ENCODE measurements at places on chromosomes 5 and 9.

- no peak for DNase-seq
Measured at GRCh38 chr5:132024117-132024435, 12.6 kb upstream of the ACSL6 start.

- DNase-seq, result no peak
Measured at GRCh38 chr5:134227776-134228175, 1.9 kb upstream of the PPP2CA start.

DNA sequence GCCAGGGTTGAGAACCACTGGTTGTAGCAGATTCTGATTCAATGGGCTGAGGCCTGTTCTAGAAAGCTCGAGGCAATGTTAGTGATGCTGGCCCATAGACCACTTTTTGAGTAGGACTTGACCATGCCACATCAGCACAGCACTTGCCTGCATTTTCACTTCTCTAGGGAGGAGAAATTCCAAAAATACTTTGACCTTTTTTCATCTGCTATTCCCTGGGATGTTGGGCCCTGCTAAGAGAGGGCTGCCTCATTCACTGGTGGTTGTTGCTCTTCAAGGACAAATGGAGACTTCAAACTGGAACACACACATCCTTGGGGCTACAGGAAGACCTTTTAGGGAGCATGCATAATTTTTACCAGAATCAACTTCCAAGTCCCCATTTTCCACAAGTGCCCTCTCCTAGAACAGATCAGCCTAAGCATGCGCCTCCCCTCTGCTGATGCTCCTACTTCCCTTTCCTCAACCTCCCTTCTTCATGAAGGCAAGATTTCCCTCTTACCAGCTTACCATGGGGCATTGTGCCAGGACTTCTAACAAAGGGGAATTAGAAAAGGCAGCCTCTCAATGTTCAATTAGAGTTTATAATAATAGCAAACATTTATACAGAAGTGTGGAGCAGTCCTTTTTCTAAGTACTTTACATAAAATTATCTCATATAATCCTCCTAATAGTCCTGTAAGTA lies 12.7 kb upstream of the TGFBI start:
- DNase-seq, result no peak

DNA sequence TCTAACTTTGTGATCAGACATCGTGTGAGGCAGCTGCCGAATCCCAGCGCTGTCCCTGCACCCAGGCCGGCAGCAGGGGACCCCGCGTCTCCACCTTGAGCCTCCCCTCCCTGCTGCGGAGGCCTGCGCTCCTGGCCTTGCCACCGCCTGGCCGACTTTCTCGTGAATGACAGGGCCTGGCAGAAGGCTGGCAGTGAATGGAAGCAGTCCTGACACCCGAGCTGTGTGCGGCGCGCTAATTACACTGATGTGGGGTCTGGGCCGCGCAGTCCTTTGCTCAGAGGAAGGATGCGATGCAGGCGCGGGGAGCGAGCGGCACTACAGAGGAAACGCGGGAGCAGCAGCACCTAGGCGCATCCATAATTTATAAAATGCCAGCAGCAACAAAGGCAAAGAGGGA lies 40.3 kb downstream of the POU4F3 start:
- DNase-seq, result no peak

DNA sequence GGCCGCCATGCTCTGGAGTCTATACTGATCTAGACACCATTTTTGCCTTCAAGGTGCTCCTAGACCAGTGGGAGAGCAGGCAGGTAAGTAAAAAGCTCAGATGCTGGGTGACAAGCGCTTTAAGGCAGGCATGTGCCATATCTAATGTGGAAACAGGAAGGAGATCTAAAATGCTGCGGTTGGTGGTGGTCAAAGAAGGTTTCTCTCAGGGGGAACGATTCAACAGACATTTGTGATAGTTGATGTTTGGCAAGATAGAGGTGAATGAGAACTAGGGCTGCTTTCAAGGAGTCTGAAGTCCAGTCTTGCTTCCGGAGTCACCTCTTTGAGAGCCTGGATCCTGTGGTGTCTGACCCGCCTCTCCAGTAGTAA lies 146.2 kb upstream of the KLF4 start:
- DNase-seq, result no peak

GRCh38 chr5:114358329-114358728 lies 3.5 kb upstream of the KCNN2 start:
- DNase-seq, result no peak

- DNase-seq, result no peak
Measured at GRCh38 chr9:96500696-96501632, 51.0 kb downstream of the HABP4 start.

DNA sequence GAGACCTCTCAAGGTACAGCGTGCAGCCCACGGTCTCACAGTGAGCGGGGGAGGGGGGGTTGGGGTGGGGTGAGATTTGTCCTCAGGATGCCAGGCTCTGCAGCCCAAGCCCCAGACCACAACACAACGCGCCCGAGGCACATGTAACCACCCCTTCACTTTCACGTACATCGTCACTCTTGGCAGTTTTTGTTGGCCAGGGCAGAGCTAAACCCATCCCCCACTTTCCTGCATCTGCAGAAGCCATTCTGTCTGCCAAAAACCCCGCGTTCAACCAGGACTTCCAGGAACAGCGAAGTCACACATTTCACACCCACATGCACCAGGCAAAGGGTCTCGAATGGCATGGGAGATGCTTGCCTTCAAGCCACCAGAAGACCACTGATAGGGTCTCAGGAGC lies 9.4 kb upstream of the SMIM23 start:
- DNase-seq, result no peak

DNA sequence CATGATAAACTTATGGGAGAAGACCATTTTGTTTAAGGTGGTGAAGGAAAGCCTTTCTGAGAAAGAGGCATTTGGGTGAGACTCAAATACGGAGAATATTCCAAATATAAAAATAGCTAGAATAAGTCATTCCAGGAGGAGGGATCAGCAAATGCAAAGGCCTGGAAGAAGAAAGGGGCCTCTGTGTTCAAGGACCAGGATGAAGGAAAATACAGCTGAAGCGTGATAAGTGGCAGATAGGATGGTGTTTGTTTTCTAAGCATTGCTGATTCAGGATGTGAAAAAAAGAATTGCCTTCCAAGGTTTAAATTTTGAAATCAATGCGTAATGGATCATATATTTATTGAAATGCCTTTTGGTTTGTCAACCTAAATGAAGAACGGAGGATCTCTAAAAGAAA lies 59.4 kb upstream of the CAST start:
- no peak for DNase-seq

- DNase-seq, result no peak
Measured at GRCh38 chr9:129282272-129282671, 104.2 kb upstream of the IER5L start.

Data from NCI-H2081 treated with DMSO at 0.1 percent for 48 hours (cell line).